Activated naive CD8-positive, alpha-beta T cell treated with anti-CD3 and anti-CD28 coated beads for 36 hours (primary cell): ENCODE measurements at places on chromosomes 13 and 19.

DNA sequence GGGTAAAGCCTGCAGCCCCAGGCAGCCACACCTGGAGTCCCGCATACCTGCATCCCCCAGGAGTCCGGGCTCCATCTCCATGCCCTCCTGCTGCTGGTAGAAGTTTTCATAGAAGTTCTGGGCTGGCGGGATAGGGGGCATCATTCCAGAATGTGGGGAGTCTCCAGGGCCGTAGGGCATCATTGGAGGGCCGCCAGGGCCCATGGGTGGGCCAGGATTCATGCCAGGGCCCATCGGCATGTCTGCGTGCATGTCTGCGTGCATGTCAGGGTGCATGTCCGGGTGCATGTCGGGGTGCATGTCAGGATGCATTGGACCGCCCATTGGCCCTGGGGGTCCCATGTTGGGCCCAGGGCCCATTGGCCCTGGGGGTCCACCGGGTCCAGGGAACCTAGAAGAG lies 23.3 kb upstream of the TMEM160 start:
- DNase-seq, result no peak

GRCh38 chr13:105377452-105377851 lies 1158.0 kb downstream of the EFNB2 start:
- no peak for DNase-seq

GRCh38 chr19:29311191-29311790 lies 98.3 kb upstream of the UQCRFS1 start:
- no peak for DNase-seq

DNA sequence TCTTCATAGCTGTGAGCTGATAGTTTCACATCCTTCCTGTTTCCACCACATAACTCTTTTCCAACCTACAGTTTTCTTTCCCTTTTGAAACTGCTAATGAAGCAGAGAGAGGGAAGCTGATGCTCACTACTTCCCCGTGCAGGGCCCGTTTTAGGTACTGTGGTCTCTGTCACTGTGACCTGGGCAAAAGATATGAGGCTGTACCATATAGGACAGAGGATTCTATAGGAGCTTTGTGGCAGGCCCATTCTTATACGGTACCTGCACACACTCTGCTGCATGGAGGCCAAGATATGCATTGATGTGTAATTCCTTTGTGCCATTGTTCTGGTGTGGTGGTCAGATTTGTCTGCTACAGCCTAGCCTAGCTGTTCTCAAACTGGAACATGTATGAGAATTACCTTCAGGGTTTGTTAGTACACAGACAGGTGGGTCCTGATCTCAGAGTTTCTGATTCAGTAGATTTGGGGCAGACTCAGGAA lies 577.3 kb downstream of the LMO7 start:
- DNase-seq, result no peak

DNA sequence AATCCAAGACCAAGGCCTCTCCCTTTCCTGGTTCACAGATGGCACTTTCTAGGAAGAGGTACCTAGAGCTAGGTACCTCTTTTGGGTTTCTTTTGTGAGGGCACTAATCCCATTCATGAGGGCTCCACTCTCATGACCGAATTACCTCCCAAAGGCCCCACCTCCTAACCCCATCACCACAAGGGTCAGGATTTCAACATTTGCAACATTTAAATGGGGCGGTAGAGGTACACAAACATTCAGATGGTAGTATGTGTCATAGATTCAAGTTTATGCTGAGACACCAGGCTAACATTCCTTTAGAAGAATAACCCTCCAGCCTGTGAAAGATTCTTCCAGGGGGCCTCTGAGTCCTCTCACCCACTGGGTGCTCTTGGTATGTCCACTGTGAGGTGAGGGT lies 116.3 kb downstream of the FOXO1 start:
- no peak for DNase-seq

DNA sequence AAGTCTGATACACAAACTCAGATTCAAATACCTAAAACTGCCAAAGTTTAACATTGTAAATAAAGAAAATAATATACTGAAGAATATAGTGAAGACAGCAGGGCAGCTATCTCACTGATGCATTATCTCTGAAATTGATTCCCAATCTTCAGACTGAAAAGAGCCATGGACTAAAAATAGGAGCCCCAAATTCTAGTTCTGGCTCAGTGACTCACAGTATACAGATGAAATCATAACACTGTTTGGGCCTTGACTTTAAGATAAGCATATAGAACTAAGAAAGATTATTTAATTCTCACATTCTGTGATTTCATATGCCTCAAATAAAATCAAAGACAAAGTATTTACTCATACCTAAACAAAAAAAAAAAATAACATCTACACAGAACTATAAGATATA lies 53.9 kb downstream of the RBM26 start:
- DNase-seq, result no peak

DNA sequence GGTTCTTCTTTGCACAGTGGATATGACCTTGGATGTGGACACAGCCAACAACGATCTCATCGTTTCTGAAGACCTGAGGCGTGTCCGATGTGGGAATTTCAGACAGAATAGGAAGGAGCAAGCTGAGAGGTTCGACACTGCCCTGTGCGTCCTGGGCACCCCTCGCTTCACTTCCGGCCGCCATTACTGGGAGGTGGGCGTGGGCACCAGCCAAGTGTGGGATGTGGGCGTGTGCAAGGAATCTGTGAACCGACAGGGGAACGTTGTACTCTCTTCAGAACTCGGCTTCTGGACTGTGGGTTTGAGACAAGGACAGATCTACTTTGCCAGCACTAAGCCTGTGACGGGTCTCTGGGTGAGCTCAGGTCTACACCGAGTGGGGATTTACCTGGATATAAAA lies 9.4 kb downstream of the RFPL4AL1 start:
- no peak for DNase-seq

GRCh38 chr13:84455143-84455905 lies 573.0 kb upstream of the SLITRK1 start:
- no peak for DNase-seq

- no peak for DNase-seq
These were observed 13.3 kb upstream of the ACP7 start for GRCh38 chr19:39070888-39071287.

DNA sequence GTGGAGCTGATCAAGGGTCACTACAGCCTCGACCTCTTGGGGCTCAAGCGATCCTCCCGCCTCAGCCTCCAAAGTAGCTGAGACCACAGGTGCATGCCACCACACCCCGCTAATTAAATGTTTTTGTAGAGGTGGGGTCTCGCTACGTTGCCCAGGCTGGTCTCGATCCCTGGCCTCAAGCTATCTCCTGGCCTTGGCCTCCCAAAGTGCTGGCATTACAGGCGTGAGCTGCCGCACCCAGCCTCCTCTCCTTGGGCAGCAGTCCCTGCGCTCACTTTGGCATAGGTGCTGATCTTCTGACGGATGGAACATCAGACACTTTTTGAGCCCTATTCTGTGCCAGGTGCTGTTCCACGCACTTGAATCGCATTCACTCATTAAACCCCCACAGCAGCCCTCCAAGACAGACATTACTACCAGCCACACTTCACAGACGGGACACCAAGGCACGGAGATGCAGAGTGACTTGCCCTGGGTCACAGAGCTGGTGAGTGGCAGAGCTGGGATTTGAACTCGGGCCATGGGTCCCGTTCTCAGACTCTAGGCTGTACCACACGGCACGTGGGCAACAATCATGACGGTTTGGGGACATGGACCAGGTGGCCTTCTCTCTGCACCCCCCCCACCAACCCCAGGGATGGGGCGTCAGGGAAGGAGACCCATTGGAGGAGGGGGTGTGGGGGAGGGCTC lies 3.2 kb downstream of the MEIS3 start:
- DNase-seq, result no peak

- DNase-seq, result no peak
These were observed 154.0 kb downstream of the RGCC start for GRCh38 chr13:41611385-41611784.

- no peak for DNase-seq
These were observed 13.8 kb downstream of the CHAF1A start for GRCh38 chr19:4416268-4416667.

GRCh38 chr13:19184176-19184575 lies 2.6 kb upstream of the TUBA3C start:
- DNase-seq, result no peak

- DNase-seq, result no peak
These were observed 56.5 kb upstream of the MEDAG start for GRCh38 chr13:30849611-30850010.

DNA sequence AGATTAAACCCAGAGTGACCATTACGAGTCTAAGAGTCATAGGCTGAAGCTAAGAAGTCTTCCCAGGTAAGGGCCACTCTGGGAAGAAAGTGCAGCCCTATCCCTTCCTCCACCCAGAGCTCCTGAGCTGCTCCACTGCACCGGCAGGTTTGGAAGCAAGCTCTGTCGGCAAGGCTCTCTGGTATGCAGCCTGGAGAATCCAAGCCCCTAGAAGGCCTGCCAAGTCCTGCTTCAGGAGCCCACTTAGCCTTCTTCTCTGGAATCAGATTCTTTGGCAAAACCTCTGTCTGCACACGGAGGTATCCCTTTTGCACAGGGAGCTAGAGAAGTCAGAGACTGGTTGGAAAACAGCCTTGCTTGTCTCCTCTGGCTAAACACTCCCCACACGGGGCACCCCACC lies 58.5 kb downstream of the CEBPG start:
- DNase-seq, result no peak

DNA sequence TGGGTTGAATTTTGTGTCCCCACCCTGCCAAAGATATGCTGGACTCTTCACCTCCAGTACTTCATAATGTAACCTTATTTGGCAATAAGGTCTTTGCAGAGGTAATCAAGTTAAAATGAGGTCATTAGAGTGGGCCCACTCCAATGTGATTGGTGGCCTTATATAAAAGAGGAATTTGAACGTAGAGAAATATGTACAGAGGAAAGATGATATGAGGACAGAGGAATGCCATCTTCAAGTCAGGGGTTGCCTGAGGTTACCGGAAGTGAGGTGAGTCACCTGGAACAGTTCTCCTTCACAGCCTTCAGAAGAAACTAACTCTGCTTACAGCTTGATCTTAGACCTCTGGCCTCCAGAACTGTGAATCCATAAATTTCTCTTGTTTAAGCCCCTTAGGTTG lies 69.9 kb downstream of the GPC5 start:
- no peak for DNase-seq

DNA sequence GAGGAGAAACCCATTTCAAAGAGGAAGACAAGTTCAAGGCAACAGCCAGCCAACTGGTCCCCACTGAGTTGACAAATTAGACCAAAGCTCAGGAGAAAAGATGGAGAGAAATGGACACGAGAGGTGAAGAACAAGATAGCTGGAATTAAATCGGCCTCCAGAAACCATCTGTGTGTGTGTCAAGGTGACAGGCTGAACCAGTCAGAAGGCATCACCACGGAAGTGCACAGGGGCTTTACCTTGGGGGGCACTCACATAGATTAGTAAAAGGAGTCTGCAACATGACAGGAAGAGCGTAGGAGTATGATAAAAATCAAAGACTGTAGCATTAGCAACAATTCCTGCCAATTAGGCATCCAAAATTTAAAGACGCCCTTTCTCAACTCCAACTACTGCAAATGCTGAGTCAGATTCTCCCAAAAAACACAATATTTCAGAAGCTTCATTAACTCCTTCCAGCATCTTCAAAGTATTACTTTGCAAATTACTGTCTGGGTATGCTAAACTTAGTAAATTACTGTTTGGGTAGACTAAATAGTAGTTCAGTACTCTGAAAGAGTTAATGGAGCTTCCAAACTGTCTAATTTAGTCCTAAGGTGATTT lies 66.2 kb downstream of the FOXO1 start:
- DNase-seq, result peak; percentile 61

GRCh38 chr13:100675661-100676129 lies 1.1 kb upstream of the TMTC4 start:
- DNase-seq, result peak; percentile 16

GRCh38 chr13:49627831-49628652 lies at the start of gene ARL11:
Gene ARL11, plus strand, starts transcription at chr13:49628507. Its CDS starts 1,941 bp downstream, at chr13:49630448.
- DNase-seq, result peak; percentile 64

DNA sequence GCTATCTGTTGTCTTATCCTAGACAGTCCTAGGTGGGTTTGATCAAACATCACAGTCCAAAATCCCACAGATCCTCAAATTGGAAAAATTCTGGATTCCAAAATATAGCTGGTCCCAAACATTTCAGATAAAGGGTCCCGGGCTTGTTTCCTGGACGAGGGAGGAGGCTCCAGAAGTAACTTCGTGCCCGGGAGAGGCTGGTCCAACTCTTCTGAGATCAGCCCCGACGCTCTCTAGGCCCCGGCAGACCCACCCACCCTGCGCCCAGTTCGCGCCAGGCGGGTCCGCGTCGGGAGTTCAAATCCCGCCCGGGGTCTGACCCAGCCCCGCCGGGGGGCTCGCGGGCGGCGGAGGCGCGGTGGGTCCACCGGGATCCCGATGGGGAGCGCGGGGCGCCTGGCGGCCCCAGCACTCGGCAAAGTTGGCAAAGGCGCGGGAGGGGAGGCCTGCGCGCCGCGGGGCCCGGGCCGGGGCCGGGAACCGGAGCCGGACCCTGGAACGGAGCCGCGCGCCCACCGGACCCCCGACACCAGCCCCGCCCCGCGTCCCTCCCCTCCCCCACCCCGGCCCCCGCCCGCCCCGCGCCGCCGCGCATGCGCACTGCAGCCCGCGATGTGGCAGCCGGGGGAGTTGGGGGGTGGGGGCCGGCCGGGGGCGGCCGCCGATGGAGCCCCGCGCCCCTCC lies 513 bp downstream of the MIER2 start:
- DNase-seq, result peak; percentile 20

GRCh38 chr19:7540761-7541474 lies 5.4 kb downstream of the PNPLA6 start:
- DNase-seq, result peak; percentile 49

DNA sequence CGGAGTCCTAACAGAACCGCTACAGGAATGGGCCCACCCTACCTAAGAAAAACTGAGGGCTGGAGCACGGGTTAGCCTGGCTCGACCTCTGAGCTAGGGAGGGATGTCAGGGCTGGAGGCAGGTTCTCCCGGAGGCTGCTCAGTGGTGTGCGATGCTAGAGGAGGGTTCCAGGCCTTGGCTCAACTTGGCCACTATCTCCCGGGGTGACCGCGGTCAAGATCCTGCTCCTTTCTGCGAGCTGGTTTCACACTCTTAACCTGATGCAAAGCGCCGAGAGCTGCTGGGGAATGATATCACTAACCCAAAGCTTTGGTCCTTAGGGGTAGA lies 301 bp downstream of the POP4 start:
- no peak for DNase-seq

GRCh38 chr13:67223742-67224141 lies 6.4 kb downstream of the PCDH9 start:
- DNase-seq, result no peak

- no peak for DNase-seq
These were observed 21.3 kb upstream of the EPHX3 start for GRCh38 chr19:15253513-15253912.

GRCh38 chr13:28356561-28357021 lies 138.3 kb downstream of the FLT1 start:
- no peak for DNase-seq

DNA sequence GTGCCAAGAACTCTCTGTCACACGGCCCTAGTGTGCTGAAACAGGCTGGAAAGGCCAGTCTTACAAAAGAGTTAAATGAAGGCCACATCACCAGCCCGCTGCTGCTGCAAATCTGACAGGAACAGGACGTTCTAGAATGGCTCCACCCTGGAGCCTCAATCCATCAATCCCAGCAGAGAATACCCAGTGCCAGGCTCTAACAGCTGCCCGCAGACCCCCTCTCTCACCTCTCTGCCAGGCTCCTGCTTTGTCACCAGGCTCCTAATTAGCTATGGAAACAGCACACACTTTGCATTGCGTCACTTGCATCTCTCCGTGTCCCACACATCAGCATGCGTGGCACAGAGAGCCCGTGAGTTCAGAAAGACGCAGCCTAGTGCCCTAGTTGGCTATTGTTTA lies 314.1 kb downstream of the FOXO1 start:
- DNase-seq, result no peak
